Umbilical cord (tissue), 2 donors: ENCODE measurements at places on chromosomes 1 and 21. TPM values are rescaled to one million over a fixed set of nuclear protein-coding genes. Genes with fewer than 3 reads are reported as not detected.

- no peak for DNase-seq
Measured at GRCh38 chr1:234851450-234852438, 241.8 kb upstream of the IRF2BP2 start.

DNA sequence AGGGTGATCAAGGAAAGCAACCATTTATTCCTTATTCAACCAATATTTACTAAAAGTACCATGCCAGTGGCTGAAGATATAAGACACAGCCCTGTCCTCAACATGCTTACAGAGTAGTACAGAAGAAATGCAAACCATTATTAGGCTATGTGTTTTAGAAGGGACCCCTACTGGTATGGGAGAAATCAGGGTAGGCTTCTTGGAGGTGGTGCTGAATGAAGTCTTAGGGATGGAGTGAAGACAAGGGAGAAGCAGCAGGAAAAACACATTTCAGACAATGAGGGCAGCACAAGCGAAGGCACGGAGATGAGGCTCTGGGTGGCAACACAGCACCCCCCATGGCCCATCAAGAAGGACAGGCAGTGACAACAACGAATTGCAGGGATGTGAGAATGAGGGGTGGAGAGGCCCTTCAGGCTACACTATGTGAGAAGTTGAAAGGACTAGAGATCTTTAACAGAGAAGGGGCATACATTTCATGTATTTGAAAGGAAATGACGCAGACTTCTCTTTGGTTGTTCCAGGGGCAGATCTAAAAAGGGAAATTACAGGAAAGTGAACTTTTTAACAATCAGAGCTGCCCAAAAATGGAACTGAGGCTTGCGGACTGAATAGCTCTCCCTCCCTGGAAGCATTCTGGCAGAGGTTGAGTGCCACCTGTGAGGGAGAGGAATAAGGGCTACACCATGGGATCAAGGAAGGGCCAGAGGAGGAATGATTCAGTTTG is 16.8 kb upstream of the CD58 start:
- DNase-seq: no peak

- DNase-seq: no peak
Measured at GRCh38 chr1:193221651-193222050, 35.2 kb upstream of the B3GALT2 start.

DNA sequence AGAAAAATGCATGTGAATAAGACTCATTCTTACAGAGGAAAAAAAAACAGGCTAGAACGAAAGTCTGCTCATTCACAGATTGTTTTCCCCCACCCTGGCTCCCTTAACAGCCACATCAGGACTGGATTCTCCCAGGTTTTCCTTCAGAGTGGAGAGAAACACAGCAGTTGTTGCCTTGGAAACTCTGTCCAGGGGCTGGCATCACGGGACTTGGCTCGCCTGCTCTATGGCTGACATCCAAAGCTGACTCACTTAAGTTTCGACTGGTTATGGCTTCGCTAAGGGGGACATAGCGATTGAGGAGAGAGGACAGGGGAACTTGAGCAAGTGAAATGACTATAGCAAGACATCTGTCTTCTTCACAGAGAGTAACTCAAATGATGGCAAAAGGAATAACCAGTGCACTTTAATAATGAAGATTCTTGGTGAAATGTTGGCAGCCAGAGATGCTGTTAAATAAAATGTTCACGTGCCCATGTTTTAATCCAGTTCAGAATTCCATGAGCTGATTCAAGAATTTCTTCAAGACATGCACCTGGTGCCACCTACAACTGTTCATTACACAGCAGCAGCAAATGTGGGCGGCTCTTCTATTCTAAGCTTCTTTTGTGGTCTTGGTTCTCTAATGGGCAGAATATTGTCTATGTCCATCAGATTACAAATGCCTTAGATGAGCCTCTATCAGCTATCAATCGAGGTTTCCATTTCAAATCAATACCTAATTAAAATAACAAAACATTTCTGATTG is 21.8 kb downstream of the MIS18A start:
- DNase-seq: peak; percentile 94

DNA sequence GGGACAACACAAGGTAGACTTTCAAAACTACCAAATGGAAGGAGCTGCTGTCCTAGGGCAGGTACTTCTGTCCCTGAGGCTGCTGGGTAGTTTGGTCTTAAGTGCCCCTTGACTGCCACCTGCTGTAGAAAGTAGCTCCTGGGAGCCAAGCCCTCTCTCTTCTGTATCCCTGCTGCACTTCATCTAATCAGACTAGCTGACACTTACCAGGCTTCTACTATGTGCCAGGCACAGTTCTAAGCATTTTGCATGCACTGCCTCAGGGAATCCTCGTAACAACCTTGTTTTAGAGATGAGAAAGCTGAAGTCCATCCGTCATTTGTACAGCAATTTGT is 15.9 kb upstream of the SRSF4 start:
- peak; percentile 64 for DNase-seq

GRCh38 chr1:208369658-208370057 is 125.5 kb upstream of the PLXNA2 start:
- DNase-seq: no peak

DNA sequence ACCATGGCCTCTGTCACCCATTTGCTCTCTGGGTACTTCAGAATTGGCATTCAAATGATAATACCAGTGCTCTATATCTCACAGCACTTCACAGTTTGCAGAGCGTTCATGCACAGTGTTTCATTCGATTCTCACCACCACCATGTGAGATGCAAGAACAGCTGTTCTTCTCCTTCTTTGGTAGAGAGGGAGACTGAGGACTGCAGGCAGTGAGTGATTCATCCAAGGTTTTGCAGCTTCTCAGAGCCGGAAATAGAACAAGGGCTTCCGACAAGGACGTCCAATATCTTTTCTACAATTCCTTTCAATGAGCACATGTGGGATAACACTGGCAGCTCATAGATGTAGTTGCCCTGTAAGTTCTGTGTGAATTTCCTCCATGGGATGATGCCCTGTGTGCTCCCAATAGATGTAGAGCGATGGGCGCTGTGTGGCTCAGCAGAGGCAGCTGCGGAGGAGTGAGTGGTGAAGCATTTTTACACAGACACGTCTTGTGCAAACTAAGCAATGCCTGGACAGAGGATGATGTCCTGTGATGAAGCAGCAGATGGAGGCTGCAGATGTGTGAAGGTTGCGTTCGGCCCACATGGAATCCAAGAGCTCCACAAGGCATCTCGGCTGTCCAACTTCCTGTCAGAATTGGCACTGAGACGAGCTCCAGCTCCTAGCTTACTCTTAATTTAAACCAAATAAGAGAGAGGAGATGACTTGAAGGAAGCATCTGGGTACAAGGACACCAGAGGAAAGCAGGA is 24.9 kb downstream of the MT1HL1 start:
- no peak for DNase-seq

GRCh38 chr1:150233359-150234308 is 2.3 kb downstream of the ANP32E start:
- peak; percentile 38 for DNase-seq

- DNase-seq: no peak
Measured at GRCh38 chr1:154186177-154186576, 5.7 kb downstream of the TPM3 start.

DNA sequence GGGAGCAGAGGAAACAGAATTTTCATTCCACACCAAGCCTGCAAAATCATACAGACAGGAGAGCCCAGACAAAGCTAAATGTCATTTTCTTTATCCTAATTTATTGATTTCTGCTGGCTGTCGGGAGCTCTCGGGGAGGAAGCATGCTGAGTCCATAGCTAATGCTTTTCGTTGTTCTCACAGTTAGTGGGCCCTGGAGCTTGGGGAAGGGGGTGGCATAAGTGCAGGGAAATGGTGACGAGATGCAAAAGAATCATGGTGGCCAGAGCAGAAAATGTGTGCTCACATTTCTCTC is 202.4 kb downstream of the TOMM20 start:
- DNase-seq: no peak

DNA sequence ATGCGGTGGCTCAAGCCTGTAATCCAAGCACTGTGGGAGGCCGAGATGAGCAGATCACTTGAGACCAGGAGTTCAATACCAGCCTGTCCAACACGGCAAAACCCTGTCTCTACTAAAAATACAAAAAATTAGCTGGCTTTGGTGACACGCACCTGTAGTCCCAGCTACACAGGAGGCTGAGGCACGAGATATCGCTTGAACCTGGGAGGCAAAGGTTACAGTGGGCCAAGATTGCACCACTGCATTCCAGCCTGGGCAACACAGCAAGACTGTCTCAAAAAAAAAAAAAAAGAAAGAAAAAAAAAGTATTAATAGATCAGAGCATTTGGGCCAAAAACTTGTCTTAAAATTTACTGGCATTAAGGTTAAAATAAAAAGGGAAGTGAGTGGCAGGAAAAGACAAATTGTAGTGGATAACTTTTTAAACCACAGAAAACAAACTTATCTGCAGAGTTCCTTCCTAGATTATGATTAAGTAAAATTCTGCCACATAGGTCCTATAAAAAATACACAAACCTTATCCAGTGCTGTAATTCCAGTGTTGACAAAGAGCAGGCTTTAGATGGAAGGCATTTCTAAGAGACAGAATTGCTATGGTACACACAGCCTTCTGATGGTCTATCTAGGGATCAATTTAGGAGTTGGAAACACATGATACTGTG is 53.3 kb downstream of the EIF4G3 start:
- DNase-seq: peak; percentile 12

GRCh38 chr21:37916310-37917051 is at the start of gene KCNJ6:
Gene KCNJ6, minus strand, starts transcription at chr21:37916457. Its CDS starts 75,775 bp downstream, at chr21:37840682.
- DNase-seq: peak; percentile 29

GRCh38 chr1:68188060-68188538 is 44.2 kb downstream of the WLS start:
- DNase-seq: no peak

DNA sequence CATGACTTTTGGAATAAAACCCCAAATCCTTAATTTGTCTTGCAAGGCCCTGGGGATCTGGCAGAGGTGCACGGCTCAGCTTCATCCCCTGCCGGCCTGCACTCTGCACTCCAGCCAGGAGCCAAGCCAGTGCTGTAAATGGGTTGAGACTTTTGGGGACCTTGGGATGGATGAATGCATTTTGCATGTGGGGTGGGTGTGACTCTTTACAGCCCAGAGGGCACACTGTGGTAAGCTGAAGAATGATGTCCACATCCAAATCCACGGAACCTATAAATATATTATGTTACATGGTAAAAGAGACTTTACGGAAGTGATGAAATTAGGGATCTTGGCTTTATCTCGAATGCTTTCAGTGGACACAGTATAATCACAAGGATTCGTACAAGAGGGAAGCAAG is 177.8 kb downstream of the EDEM3 start:
- DNase-seq: no peak

- peak; percentile 71 for DNase-seq
Measured at GRCh38 chr1:22673486-22674409, 20.7 kb downstream of the C1QB start.

DNA sequence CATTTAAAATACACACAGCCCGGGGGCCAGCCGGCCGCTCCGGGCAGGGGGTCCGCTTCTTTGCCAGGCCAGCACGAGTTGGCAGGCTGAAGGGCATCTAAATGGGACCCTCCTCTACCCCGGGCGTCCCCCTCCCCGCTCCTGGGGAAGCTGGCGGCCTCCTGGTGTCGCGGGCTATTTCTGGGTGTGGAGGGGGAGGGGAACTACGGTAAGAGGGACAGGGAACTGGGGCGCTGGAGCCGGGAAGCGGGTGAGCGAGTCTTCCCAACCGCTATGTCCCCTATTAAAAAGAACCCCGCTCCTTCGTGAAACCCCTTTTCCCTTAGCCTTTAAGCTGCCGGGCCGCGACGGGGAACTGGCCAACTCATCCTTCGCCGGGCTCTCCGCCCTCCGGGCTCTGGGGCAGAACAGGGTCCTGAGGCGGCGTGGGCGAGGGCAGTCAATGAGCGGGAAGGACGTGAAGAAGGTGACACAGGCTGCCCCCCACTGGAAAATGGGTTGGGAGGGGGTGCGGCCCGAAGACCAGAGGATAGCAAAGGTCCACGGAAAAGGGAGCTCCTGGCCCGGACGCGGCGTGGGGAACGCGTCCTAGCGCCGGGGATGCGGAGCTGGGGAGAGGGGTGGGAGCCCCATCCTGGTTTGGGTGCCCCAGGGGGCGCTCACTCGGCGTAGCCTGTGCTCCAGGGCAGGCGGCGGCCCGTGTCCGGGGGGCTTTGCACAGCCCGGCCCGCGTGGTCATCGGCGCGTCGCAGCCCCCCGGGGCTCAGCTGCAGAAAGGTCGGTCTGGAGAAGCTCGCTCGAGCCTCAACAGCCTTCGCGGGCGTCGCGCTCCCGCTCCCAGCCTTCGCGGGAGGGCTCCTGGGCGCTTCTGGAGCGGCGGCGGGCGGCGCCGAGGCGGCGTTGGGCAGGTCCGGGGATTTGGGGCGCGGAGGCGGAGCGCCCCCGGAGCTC is 544 bp downstream of the PPM1J start:
- no peak for DNase-seq

DNA sequence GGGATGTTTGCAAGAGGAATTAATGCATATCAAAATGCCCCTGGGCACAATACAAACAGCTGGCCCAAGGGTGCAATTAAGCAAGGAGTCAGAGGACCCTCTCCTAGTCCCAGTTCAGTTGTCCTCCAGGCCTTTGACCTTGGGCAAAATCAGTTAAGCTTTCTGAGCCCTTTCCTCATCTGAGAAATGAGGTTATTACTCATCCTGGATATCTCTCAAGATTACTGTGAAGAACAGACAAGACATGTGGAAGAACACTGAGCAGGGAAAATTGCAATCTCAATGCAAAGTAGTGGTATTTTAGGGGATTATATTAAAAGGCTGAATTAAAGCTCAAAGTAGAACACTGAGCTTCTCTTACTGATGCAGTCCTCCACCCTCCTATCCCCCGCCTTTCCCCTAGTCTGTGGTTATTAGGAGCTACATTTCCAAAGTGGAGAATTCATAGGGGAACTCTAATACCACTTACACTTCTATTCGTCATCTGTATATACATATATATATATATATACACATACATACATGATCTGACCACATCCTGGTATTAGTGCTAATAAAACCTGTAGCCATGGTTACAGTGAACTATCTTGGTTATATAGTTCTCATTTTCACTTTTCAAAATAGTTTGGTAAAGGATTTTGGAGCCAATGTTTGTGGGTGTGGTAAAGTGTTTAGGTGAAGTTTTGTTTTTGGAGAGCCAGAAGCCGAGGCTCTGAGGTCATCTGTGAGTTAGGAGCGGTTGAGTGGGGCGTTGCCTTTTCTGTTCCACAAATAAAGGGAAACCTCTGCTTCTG is 18.1 kb downstream of the KIAA0040 start:
- peak; percentile 96 for DNase-seq

DNA sequence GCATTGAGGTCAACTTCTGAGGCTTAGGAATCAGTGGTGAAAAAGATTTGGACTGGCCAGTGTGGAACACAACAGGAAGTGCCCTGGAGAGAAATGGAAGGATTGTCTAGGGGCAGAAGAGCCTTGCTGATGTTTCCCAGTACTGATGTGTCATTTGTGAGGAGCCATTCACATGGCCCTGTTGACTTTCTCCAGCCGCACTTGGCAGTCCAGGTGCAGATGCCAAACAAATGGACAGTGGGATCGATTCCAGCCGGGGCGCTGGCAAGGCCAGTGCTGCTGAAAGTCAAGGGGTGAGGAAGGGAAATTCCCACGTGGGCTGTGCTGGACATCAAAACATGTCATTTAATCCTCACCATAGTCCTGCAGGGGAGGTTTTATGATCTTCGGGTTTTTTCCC is 4.9 kb upstream of the TRIM63 start:
- DNase-seq: no peak

- DNase-seq: no peak
Measured at GRCh38 chr1:104018922-104019674, 269.4 kb downstream of the AMY1C start.

GRCh38 chr1:197911857-197912696 is 5.1 kb upstream of the LHX9 start:
- DNase-seq: no peak

The GSTM1 gene
- 23.8 TPM for total RNA-seq

The SNX7 gene
- total RNA-seq: 32.7 TPM

The CFAP45 gene
- total RNA-seq: 13.2 TPM

The SKI gene
- total RNA-seq: 29.6 TPM

The IL20 gene
- 2.2 TPM for total RNA-seq

The TDRD10 gene
- not detected for total RNA-seq

The OR2T33 gene
- total RNA-seq: 2.6 TPM

The GBP2 gene
- 106 TPM for total RNA-seq

The RUNX3 gene
- 0.72 TPM for total RNA-seq
